ENCODE measurements at places on chromosomes 1 and 21.

GRCh38 chr1:28156821-28157220, 19.7 kb downstream of the PTAFR start:
- no peak for DNase-seq

DNA sequence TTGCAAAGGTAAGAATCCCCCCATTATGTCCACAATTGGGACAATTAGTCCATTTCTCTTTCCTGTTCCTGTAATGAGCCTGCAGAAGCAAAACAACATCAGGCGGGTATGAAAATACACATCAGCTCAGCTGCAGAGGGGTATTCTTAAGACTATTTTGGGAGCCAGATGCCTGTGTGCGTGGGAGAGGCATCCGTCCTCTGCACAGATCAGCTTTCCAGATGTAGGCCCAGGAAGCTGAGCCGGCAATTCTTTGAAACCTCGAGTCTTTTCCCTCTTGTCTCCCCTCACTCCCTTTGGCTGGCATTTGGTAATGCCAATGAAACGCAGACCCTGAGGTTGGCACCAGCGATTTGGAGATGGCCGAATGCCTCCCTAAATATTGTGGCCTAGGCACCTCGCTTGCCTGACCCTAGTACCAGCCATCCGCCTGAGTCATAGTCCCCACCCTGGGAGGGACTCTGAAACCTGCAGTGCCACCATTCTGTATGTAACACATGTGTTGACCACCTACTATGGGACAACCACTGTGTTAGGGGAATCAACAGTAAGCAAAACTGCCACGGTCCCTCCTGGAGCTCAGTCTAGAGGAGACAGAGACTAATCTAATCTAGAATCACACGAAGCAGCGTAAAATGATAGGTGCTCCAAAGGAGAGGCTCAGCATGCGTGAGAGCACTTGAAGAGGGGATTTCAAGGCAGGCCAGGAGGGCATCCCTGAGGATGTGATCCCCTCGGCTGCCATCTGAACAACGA, 603.0 kb downstream of the MATN1 start:
- no peak for DNase-seq

DNA sequence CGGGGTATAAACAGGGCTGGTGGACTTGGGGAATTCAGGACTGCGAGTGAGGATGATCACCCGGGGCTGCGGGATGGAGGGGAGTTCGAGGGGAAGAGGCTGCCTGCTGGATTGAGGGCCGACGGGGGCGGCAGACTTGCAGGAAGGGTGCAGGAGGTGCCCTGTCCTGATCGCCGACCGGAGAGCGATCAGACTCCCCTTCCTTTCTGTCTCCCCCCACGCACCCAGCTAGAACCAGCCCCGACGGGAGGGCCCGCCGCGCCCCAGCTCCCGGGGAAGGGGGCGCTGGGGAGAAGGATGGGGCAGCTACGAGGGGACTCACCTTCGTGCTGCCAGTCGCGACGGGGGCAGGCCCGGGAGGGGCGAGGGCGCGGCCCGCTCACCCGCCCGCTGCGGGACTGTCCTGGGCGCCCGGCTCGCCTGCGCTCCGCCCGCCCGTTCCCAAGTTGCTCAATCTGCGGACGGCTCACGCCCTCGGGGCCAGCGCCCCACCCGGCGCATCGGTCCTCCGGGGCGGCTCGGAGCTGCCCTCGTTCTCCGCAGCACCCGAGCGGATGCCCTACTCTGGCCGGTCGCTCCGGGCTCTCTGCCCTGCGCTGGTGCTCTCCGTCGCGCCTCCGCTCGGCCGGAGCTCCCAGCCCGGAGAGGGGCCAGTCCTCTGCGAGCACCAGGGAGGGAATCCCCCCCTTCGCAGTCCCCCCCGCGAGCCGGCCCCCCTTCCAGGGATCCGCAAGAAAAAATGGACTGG, at the start of gene RSPO1:
Gene RSPO1 (minus strand): TSS at position 649 of the 748 bp plus-strand sequence. CDS start 5,231 bp downstream, outside the sequence.
- no peak for DNase-seq

DNA sequence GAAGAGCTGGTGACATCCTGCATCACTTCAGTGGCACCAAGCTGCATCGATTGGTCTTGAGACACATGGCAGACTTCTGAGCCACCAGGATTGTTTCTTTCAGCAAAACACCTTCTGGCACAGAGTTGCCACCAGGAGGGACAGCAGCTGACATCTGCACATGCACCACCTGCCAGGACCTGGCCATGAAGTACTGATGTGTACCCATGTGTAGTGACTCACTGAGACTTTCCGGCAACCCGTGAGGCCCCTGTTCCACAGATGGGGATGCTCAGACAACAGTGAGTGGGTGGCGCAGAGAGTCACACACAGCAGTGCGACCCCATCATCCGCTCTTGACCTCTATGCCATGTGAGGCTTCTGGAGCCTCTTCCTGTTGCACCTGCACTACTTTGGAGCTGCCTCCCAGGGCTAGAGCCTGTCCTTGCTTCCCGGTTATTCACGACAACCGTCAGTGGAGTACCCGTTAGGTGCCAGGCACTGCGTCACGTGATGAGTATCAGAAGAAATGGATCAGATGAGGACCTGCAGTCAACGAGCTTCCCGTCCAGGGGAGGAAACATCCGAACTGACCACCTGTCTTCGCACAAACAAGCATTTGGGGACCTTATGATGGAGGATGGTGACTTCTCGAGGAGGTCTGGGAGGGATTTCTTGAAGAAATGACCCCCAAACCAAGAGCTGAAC, 80.5 kb upstream of the VAMP3 start:
- DNase-seq = no peak

DNA sequence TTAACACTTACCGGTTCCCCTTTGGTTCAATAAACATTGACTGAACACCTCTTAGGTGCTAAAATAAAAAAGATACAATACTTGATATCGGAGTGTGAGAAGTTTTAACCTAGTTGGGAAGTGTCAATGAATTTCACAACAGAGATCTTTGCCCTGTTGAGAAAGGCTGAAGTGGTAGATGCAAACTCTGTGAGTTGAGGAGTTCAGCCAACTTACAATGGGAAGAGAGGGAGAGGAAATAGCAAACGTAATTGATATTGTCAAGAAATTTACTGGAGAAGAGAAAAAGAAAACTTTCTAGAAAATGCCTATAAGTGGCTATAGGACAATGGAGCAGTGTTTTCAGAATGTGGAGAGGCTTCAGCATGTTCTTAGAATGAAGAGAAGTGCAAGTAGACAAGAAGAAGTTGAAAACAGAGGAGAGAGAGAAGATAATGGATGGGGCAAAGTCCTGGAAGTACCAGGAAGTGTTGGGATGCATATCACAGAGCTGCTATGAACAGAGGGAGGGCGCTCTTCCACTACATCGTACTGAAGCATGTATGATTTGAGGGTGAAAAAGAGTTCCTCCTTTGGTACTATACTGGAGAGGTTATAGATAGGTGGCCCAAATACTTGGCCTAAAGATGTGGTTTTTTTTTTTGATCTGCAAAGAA, 48.9 kb downstream of the MEF2D start:
- DNase-seq = no peak

DNA sequence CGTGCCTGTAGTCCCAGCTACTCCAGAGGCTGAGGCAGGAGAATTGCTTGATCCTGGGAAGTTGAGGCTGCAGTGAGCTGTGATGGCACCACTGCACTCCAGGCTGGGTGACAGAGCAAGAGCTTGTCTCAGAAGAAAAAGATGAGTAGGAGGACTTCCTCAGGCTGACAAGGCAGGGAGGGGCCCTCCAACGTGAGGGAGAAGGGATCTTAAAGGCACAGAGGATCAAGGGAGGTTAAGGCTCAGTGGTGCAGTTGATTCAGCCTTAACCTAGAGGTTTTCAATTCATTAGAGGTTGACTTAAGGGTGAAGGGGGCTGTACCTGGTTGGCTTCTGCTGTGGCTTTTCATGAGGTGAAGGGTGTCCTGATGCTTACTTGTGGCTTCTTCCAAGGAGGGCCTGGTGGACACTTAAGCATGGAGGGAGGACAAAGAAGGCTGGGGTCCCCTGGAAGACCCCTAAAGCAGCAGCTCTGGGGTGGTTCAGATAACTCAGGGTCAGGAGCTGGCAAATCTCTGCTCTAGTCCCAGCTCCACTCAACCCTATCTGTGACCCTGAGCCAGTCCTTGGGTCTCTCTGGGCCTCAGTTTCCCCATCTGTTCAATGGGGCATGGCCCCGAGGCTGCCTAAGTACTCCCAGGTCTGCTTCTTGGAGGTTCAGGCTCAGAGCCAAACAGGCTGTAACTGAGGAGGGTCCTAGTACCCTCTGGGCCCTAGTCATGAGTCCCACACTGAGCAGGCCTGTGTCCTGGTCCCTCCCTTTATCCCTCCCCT, 6.3 kb downstream of the EXTL1 start:
- DNase-seq = no peak

- DNase-seq = no peak
Observed at GRCh38 chr1:226901421-226901820, 31.0 kb downstream of the PSEN2 start.

DNA sequence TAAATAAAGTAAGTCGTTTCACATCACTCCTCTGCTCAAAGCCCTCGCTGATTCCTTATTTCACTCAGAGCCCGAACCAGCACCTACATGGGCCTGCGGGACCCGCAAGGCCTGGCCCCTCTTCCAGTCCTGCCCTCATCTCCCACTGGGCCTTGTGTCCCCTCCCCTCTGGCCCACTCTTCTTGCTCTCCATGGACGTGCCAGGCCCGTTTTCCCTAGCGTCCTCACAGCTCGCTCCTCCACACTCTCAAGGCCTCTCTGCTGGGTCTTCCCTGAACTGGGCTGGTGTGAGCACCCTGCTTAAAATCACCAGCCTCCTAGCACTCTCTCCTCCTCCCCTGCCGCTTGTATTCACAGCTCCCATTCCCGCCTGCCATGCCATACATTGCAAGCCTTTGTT, 237.9 kb downstream of the FOXD2 start:
- DNase-seq = no peak

DNA sequence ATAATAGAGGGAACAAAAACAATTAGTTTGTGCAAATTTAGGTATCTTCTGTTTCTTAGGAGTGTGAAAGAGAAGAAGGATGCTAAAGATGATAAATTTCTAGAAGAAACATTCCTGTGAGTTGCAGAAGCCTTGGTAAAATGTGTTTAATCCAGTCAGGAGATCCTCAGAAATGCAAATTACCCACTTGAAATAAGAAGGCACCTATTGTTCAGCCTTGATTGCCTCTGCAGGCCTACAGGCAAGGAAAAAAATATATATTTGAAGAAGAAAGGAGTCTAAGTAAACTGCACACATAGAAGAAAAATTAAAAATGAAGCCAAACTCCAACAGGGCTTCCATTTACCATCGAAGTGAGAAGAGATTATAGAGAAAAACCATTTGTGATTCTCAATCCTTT, 51.0 kb upstream of the LHX8 start:
- no peak for DNase-seq

DNA sequence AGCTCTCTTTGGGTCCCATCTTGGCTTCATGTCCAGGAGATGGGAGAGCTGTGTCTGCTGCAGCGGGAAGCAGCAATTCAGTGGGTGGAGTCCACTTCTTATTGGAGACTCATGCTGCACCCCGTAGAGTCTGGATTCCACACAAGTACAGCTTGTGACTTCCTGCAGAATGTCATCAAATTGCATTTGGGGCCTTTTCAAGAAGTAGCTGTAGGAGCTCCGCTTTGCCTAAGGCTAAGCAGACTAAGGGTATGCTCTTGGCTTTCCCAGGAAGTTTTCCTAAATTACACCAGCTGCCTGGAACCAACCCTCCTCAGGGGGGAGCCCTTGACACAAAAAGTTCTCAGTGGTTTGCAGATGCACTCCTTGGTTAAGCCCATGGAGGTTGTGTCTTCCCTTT, 5.7 kb upstream of the MOB3C start:
- no peak for DNase-seq

Data from GM06990 (cell line).